ENCODE measurements at places on chromosomes 3 and 15.

GRCh38 chr3:69081583-69082262 lies 1.6 kb upstream of the UBA3 start:
- no peak for DNase-seq

DNA sequence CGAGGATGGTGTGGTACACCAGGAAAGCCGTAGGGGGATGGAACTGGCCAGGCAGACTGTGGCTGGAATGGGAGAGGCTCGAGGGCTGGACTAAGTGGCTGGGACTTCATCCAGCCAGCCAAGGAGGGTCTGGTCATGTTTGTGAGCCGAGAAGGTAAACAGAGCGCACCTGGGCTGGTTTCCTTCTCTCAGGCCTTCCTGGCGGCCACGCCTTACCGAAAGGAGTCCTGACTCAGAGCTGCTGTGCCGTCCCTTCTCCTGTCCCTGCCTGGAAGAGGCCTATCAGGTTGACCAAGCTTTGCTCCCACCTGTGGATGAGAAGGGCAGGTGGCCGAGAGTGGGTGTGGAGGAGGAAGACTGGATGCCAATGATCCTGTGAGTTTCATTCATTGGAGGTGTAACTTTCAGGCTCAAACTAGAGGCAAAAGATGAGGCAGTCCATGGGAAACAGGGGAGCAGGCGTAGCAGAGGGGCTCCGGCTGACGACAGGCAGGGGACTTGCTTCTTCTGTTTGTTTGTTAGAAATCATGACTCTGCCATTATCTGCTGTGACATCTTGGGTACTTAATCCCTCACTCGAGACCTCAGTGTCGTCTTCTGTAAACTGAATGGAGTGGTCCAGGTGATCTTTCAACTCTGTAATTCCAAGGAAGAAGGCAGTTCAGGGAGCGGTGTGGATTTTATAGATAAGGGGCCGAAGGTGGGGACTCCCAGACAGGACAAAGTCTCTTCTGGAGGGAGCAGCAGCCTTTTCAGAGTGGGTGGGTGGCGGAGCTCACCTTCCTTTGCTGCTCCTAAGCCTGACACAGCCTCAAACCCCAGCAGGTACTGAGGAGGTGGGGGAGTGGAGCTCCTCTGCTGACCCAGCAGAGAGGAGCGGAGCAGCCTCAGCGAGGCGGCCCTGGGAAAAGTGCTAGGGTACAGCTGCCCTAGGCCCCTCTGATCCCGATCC lies 71.8 kb upstream of the GATM start:
- no peak for DNase-seq

DNA sequence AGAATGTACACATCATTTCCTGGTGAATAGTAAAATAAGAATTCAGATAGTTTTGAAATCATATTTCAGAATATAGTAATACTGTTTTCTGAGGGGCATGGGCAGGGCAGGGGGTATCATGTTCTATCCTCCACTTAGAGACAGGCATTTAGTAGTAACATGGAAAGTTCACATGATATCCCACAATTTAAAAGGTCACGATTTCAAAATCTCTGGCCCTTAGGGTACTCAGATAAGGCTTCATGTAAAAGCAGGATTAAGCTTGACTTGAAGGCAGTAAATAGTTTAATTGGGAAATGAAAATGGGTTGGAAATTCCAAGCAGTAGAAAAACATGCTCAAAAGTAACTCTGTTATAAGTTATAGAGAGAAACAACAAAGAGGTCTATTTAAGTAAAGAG lies 353.2 kb upstream of the AGTR1 start:
- DNase-seq: no peak

- no peak for DNase-seq
Measured at GRCh38 chr15:65740148-65740547, 51.9 kb downstream of the DENND4A start.

- no peak for DNase-seq
Measured at GRCh38 chr3:153282355-153282754, 120.3 kb downstream of the RAP2B start.

GRCh38 chr15:45254405-45254804 lies 2.4 kb downstream of the SLC28A2 start:
- DNase-seq: no peak

DNA sequence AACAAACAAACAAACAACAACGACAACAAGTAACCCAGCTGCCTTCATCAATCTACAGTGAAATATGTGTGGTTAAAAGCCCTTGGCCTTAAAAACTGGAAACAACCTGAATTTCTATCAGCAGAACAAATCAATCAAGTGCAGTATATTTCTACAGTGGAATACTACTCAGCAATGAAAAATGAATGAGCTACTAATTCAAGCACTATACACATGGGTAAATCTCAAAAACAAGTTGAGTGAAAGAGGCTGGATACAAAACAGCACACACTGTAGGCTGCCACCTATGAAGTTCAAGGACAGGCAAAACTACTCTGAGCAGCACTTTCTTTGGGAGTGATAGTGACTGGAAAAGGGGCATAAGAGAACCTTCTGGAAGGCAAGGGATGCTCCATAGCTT lies 395.5 kb upstream of the PROK2 start:
- DNase-seq: no peak

DNA sequence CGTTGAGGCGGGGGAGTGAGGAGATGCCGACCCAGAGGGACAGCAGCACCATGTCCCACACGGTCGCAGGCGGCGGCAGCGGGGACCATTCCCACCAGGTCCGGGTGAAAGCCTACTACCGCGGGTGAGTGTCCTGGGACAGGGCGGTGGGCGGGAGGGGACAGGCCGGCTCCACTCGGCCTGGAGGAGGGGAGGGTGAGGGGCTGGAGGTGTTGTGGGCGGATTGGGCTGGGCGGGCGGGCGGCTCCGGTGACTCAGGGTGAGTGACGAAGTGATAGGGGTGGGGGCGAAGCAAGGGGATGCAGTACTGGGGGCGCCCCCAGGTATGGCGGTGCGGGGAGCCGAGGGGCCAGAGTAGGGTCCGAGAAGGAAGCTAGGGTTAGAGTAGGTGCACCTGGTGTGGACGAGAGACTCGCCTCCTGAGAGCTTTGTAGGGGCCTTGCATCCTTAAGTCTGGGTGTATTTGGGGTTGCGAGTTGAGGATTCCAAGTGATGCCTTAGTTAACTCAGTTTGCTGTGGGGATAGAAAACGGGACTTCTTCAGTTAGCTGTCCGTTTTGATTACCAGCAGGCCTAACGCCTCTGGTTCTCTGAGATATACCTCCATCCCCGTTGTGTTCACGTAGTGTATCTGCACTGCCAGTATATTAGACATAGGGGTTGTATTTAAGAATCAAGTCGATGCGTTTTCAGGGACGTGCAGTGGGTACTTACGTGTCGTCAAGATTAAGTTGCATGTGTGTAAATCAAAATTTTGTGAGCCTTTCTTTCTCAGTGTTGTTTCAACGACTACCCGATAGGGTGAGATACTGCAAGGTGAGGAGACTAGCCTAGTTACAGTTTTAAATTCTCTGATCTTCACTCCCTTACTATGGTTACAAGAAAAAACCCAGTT lies 670 bp downstream of the PRKCI start:
- DNase-seq: no peak

DNA sequence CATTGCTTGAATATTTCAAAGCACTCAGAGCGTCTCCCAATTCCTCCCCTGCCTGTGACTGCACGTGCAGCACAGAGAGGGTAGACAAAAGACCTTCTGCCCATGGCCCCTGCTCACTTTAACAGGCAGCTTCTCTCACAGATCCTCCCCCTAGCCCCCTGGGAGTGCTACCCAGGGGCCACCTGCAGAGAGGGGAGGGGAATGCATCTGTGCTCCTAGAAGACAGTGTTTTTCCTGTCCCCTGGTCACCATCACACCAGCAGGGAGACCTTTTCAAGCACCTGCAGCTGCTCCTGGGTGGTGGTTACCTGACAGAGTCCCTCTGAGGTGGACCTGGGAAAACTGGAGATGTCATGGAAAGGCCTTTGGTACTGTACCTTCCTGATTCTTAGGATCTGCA lies 56.7 kb upstream of the PRR23C start:
- no peak for DNase-seq

- DNase-seq: no peak
Measured at GRCh38 chr15:87347806-87348515, 908.6 kb downstream of the NTRK3 start.

DNA sequence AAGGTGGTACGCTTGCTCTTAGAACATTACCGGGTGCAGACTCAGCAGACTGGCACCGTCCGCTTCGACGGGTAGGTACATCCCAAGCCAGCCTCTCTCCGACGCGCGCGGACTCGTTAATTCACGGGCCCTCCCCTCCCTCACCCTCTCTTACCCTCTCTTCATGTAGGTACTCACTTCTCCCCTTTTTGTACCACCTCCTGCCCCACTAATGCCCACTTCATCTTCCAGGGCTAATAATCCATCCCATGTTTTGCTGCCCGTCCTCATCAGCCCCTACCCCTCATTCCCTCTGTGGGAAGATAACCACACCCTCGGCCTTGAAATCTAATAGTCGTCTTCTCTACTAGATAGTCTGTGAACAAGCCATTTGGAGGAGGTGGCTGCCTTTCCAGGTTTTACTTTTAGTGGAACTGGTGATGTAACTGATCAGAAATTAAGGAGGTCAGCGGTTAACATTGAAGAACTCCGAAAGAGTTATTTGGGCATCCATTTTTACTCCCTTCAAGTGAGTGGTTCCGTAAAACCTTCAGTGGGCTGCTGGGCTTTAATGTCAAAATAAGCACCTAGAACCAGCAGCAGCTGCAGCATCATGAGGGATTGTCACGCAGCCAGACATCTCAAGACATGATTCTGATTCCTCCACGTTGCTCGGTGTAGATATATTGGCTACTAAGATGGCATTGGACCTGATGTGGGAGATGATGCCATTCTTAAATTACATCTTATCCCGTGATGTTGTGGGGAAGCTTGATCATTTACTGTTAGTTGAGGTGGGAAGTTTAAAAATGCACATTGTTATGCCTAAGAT lies 1.3 kb downstream of the FEM1B start:
- DNase-seq: no peak

GRCh38 chr3:47836986-47837385 lies 34.0 kb downstream of the DHX30 start:
- DNase-seq: no peak

GRCh38 chr3:19467761-19468160 lies 319.5 kb downstream of the KCNH8 start:
- no peak for DNase-seq

DNA sequence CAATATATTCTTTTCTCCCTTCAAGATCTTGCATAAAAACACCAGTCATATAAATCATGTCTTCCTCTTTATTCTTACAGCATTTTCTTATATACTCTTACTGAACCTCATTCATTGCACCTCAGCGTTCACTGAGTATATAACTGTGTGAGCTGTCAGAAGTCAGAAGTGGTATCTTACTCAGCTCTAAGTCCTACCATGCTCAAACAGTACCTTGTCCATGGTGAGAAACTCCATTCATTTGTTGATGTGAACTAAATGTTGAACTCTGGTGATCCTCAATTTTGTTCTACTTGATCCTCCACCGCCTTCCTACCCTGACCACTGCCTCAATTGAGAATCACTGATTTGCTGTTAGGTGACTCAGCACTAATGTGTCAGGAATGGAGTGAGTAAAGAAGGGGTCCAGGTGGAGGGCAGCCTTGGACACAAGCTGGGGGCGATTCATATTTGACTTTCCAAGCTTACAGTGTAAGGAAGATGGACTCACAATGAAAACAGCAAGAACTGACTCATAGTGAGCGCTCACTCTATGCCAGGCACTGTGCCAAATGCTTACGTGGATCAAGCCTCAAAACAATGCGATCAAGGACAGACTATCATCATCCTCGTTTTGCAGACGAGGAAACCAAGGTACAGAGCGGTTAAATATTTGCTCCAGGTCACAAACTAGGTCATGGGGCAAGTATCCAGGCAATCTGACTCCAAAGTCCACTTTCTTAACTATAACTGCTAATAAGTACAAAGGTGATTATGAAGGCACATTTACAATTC lies 13.5 kb upstream of the ZFYVE19 start:
- DNase-seq: no peak

GRCh38 chr3:120756061-120756460 lies 13.5 kb downstream of the GTF2E1 start:
- no peak for DNase-seq

DNA sequence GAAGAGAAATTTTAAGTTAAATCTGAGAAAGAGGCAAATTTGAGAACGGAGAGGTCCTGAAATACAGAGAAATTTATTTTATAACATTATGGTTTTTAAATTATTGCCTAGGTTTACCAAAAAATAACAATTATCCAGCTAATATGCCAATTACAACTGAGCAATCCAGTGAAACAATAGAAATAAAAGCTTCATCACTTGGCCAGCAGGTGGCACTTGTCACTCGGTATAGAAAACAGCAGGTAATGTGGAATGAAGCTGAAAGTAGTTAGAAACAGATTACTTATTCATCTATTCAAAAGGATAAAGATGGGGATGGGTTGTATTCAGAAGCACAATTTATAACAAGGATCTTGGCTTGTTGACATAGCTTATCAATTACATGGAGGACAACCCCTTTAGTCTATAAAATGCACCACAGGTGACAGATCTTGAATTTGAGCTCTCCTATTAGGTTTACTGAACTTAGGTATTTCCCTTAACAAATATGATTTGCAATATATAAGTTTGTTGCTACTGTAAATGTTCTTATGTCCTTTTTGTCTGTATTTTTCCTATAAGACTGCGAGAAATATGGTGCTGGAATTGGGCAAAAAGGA lies 70.1 kb upstream of the GUCA1C start:
- peak; percentile 1 for DNase-seq

DNA sequence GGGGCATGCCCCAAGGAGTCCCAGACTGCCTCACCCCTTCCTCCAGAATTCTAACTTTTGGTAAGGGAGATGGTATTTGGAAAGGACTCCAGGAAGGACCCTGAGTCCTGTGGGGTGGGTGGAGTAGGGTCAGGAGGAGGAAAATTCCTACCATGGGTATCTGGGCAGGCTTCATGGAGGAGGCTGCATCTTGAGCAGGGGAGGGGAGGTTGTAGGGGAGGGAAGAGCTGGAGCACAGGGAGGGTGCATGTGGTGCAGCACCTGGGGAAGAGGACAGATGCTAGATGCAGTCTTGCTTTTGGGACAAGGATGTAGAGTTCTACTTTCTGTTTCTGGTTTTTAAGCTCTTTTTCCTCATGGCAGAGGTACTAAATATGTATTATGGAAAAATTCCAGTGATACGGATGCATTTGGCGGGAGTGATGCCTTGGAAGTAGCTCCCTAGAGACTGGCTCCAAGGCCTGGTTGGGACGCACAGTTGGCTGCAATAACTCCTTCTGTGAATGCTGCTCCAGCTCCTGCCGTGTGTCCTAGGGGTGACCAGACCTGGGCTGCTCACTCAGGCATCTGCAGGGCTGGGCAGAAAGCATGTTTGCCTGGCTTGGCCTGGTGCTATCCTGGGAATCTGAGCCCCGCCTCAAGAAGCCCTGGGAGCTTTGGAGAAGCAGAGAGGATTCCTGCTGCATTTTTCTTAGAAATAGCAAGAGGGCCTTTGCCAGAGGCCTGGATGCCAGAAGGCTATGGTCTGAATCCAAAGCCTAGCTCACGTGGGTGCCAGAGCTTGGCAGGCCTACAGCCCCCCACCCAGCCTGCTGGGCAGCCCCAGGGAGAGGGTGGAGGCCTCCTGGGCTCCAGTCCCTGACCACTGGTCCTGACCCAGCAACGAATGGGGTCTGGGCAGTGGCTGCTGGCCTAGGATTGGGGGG lies 10.1 kb downstream of the SEMA3F start:
- no peak for DNase-seq

- no peak for DNase-seq
Measured at GRCh38 chr3:127172781-127173515, 20.0 kb upstream of the PRR23E start.
